ENCODE measurements at places on chromosomes 3 and 15.

DNA sequence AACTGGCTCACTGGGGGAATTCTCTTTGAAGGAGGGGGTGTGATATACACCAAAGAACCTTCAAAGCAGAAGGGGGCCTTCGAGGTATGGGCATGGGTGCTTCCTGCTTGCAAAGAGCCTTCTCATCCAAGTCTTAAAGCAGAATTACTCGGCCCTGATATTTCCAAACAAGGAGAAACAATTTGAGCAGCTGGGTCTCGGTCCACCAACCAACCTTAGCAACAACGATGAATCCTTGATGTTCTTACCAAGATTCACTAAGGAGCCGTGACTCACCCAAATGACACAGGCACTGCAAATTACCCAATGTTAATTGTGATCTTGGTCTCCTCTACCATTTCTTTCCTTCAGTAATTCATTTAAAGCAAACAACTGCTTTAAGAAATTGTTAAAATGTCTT is 7.7 kb downstream of the HOMER2 start:
- DNase-seq, result no peak

DNA sequence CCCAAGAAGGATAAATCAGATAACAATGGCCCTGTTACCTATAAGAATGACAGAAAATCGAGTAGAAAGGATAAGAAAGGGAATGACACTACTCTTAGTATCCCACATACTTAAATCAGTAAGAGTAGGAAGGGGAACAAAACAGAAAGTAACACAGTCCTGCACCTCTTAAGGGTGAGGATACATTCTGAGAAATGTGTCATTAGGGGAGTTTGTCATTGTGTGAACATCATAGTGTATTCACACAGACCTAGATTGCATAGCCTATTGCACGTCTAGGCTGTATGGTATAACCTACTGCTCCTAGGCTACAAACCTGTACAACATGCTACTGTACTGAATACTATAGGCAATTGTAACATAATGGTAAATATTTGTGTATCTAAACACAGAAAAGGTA is 142.6 kb downstream of the PLCH1 start:
- DNase-seq, result no peak

DNA sequence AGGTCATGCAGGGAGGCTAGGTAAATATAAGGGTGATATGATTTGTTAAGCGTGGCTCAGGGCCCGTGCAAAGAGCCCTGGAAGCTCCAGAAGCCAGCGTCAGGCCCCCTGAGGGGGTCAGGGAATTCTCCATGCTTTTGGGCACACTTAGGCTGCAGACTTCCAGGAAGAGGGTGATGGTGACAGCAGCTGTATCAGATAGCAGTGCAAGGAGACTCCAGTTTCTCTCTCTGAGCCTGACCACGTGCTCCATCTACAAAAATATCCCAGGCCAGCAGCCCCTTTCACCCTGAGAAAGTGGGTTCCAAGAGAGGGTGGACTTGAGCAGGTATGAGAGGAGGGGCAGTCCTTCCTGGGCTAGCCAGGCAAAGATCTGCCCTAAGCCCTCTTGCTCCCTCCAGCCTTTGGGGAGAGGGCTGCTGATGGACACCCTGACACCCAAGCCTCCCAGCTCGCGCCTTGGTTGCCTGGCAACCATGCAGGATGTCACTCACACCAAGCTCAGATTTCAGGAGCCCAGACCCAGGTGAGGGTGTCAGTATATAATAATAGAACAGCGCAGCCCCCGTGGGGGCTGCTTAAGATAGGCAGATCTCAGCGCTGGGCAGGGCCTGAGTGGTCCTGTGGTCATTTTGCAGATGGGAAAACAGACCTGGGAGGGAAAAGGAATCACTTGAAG is 35.8 kb downstream of the ATP2B2 start:
- no peak for DNase-seq

- no peak for DNase-seq
These were observed 7.4 kb downstream of the PRSS50 start for GRCh38 chr3:46710229-46710628.

- no peak for DNase-seq
These were observed 283.7 kb downstream of the IL5RA start for GRCh38 chr3:2826453-2826852.

DNA sequence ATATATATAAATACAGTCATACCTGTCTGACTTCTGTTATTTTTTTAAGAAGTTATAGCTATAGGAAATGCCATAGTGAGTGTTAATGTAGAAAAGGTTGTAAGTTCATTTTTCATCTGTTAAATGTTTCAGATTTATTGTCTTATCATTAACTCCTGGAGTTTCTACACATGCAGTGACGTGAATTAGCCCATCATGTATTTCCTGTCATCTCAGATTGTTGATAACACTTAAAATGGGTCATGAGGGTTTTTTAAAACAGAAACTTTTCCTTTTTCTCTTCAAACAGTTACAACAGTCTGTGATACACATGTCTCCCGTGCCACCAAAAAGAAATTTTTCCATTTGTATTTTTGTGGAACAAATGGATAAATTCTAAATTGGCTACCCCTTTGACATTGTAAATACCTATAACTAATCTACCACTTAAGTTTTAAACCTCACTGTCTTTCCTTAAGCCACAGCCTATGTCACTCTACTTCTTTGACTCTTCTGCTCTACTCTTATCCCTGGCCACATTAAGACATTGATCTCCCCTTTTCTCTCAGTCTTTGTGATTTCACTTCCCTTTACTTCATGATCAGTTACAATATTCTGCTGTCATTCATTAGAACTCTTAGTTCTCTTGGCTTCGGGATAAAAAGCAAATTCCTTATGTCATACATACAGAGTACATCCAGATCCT is 89.1 kb downstream of the NEO1 start:
- no peak for DNase-seq

DNA sequence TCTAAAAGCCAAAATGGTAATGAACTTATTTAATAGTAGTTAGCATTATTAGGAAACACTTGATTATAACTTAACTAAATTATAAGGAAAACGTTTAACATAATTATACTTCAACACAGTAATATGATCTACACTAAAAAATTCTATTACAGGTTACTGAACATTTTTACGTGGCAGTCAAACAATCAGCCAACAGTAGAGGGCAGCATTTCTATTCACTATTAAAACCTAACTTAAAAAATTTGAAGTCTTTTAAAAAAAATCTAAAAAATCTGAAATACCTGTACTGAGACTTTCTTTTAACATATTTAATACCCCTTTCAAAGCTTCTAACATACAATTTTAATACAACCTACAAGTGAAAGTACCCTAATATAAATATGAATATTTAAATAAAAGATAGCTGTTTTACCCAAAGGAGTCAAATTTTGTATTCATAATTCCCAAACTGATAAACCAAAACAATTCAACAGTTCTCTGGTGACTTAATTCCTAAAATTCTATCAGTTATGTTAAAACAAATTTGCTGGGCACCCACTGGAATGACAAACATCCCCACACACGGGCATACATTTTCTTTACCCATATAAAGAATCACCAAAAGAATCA is 41.5 kb downstream of the DLG1 start:
- no peak for DNase-seq

Measured in activated CD8-positive, alpha-beta memory T cell treated with anti-CD3 and anti-CD28 coated beads for 48 hours (primary cell).